ENCODE measurements at places on chromosomes 5 and 9.
A peak's percentile ranks its signal among the peaks of the same experiment; 100 is the strongest.

- no peak for DNase-seq
Observed at GRCh38 chr5:36744773-36745589, 131.6 kb upstream of the NIPBL start.

DNA sequence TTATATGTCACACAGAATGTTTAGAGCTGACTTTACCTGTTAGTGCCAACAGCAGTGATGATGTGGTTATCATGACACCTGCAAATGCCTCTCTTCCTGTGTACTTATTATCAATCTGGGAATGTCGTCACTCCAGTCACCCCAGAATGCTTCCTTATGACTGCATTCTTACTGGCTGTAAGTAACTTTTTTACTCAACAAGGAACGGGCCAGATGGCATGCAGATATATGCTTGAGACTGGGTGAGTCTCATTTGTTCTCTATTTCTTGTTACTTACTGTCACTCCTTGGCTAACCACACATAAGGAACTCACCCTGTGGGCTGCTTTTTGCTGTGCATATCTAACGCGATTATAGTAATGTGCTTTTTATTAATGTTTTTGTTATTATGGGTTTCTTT is 385.5 kb upstream of the MEF2C start:
- no peak for DNase-seq

DNA sequence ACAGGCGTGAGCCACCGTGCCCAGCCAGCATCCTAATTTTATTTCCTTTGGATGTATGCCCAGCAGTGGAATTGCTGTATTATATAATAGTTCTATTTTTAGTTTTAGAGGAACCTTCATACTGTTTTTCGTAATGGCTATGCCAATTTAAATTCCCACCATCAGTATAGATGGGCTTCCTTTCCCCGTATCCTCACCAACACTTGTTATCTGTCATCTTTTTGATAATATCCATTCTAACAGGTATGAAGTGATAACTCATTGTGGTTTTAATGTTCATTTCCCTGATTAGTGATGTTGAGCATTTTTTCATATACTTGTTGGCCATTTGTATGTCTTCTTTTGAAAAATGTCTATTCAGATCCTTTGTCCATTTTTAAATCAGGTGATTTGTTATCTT is 13.0 kb downstream of the F2R start:
- DNase-seq = no peak

DNA sequence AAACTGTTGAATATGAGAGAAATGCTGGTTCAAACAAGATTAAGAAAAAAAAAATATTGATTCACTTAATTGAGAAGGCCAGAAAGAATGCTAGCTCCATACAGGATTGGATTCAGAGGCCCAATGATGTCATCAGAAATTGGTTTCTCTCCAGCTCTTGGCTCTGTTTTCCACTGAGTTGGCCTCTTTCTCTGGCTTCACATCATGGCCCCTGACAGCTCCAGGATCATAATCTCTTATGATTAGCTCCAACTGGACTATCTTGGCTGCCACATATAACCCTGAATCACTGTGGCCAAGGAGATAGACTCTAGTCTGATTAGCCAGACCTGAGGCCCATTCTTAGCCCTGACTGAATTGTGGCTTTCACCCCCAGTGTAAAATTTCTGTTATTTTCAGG is 244.7 kb upstream of the GRAMD2B start:
- peak; percentile 85 for DNase-seq

DNA sequence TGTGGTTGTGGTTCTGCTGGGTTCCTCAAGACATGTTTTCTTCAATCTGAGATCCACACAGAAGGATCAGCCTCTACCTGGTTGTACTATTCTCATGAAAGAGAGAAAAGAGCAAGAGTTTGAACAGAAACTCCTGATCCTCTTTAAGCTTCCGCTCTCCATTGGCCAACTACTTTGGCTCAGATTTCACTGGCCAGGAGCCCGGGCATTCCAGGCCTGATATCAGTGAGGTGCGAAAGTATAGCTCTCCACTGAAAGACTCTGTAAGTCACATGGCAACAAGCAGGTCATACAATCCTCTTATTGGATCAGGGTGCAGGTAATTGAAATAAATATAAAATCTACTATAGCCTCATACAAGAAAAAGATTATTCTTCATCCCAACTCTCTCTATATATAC is 920.5 kb downstream of the TLE4 start:
- DNase-seq = peak; percentile 78

DNA sequence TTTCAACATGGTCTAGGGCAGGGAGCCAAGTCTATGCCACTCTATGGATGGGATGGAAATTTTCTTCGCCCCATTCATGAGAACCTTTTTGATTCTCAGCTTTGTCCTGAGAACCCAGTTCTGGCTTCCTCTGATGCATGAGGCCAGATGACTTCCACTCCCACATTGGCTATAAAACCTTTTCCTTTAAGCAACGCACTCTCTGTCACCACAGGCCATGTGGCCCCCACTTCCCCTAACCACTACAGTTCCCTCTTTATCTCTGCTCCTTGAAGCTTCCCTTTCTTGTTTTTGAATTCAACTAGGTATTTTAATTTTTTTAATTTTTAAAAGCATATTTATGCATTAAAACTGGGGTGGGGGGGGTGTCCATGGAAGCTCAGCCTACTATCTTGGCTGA is 401.3 kb downstream of the ENC1 start:
- no peak for DNase-seq

DNA sequence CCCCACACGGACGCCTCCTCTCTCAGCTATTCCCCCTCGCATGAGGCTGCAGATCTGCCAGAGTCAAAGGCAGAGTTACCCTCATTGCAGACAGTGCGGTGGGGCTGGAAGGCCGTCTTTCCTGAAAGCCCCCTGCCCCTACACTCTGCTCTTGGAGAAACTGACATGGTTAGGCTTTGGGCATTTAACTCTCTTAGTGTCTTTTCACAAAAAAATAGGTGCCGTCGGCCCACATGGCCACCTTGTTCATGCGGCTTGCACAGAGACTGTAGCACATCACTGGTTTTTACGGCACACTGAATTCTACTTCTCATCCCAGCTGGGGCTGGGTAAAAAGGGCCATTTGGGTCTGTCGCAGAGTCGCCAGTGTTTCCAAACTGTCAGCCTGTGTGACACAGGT is 107.6 kb downstream of the ENTREP1 start:
- DNase-seq = no peak

GRCh38 chr9:37104183-37104889 is 16.0 kb upstream of the ZCCHC7 start:
- DNase-seq = peak; percentile 68

GRCh38 chr5:4129523-4129922 is 533.9 kb downstream of the IRX1 start:
- DNase-seq = no peak

- DNase-seq = peak; percentile 5
Observed at GRCh38 chr5:19795218-19795617, 192.8 kb downstream of the CDH18 start.

GRCh38 chr9:93676310-93677047 is 100.1 kb downstream of the PHF2 start:
- no peak for DNase-seq

DNA sequence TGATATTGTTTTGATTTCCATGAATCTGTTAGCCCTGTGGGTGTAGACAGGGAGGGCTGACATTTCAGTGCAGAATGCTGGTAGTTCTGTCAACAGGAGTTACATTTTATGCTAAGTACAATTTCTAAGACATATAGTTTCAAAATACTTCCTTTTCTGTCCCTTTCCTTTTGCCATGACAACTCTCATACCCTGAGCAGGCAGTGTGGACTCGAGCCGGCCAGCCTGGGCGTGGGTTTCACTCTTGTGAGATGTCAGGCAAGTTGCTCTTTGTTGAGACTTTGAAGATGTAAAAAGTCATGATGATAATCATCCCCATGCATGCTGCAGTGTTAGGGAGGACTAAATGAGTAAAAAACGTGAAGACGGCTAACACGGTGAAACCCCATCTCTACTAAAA is 197.9 kb downstream of the CFAP90 start:
- no peak for DNase-seq

DNA sequence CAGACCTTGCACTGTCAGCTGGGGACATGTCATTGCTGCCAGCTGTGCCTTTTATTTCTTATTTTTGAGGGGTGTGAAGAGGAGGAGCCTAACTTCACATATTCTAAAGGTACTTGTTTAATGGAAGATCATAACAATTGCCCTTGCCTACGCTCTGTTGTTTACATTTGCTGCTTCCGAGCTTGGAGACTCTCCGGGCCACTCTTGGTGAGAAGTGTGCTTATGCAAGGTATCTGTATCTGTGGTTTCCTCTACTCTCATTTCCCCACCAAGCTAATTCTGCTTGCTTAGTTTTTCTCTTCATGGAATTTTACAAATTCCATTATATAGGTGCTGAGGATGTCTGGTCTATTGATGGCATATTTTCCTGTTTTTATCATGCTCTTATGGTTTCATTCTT is 105.3 kb downstream of the RASGRF2 start:
- no peak for DNase-seq

- no peak for DNase-seq
Observed at GRCh38 chr9:19032406-19032805, 603 bp downstream of the SAXO1 start.

- DNase-seq = no peak
Observed at GRCh38 chr5:141825791-141826560, 52.2 kb downstream of the PCDH1 start.

- no peak for DNase-seq
Observed at GRCh38 chr5:133474851-133475590, 137.3 kb downstream of the FSTL4 start.

DNA sequence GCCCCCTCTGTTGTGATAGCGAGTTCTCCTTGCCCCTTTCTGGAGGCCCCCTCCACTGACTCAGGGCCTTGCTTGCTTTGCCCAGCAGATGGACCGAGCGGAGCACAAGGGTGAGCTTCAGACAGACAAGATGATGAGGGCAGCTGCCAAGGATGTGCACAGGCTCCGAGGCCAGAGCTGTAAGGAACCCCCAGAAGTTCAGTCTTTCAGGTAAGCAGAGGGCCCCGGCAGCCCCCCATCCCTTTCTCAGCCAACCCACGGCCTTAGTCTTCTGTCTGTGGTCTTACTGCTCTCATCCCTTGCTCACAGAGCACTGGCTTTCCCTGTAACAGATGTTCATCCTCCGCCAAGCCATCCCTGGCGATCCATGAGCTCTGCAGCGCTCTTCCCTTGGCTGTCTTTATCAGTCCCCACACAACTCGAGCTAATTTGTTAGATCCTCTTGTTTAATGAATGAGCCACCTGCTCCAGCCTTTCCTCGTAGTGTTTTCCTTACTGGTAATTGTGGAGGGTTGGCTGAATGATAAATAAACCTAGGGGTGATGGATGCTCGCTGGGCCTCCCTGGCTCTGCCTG is 18.4 kb upstream of the RARS1 start:
- no peak for DNase-seq

DNA sequence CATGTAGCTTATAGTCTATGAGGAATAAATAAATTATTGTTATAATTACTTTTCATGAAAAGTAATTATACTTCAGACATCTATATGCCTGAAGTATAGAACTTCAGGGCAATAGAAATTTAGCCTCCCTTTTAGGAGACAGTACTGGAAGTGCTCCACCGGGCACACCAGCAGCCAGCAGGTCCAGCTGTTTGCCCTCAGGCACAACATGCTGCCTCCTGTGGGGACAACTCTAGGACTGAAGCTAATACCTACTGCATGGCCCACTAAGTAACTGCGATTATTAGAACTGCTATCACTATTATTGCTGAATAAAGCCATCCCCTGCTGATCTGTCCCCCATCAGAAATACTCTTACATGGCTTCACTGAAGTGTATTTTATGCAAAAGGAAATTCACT is 329.6 kb downstream of the MED10 start:
- no peak for DNase-seq

DNA sequence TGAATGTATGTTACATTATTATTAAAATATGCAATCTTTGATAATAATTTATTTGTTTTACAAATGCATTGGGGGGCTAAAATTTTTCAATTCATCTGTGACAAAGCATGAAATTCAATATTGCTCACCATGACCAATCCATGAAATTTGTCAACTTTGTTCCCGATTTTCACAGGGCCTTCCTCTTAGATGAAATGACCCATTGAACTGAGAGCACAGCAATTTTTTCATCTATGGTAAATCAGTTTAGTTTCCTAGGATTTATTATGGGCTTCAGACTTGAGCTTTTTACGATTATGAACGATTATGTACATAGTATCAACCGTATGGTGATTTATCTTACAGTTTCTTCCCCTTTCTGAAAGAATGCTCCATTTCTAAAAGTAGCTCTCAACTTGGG is 157.3 kb downstream of the KIAA0825 start:
- no peak for DNase-seq

DNA sequence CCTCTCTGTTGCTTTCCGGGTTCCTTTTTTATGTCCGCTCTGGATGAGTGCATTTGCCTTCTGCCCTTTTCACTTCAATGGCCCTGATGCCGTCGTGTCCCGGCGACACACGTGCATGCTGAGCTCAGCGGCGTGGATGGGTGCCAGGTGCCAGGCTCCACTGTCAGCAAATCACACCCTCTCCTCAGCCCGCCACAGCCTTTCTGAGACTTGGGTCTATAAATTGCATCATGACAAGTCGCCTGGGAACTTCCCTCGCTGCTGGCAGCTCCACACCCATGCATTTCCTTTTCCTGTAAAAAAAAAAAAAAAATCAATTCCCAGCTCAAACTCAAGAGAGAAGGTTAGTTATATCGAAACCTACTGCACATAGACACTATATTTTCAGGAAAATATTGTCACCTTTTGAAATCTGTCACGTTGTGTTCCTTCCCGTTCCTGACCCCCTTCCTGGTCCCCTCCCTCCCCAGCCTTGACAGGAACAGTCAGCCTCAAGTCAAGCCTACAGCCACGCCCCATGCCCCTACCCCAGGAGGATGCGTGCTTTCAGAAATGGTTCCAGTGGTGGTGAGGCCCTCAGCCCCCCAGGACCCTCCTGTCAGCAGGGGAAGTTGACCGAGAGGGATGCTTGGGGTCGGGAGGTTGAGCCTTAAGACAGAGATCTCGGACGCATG is 110.3 kb upstream of the PTCH1 start:
- no peak for DNase-seq

DNA sequence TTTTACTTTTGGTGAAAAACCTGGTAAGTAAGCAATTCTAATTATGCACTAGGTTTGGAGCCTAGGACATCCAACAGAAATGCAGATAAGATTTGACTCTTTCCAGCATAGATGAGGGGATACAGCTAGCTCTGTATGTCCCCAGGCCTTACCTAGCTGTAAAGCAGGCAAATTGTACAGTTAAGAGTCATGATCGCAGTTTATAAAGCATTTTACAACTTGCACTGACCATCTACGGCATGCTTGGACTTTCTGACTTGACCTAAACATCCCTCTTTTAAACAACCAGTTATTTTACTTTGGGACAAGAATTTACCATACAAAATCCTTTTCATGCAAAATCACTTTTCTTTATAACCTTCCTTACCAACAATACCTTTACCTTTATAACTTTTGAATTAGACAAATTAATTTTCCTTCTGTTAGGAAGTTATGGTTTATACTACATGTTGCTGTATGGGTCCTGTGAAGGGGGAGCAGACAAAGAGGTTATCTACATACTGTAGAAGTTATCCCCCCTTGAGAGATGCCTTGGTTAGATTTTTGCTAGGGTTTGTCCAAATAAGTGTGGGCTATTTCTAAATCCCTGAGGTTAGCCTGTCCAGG is 36.8 kb downstream of the FGD3 start:
- DNase-seq = no peak

- peak; percentile 58 for DNase-seq
Observed at GRCh38 chr9:112777914-112778313, 27.4 kb downstream of the SNX30 start.
